Erythroblast (primary cell): ENCODE measurements at places on chromosomes 7 and 10.

- DNase-seq, result no peak
These were observed 79.2 kb downstream of the ELAPOR2 start for GRCh38 chr7:86980223-86980622.

DNA sequence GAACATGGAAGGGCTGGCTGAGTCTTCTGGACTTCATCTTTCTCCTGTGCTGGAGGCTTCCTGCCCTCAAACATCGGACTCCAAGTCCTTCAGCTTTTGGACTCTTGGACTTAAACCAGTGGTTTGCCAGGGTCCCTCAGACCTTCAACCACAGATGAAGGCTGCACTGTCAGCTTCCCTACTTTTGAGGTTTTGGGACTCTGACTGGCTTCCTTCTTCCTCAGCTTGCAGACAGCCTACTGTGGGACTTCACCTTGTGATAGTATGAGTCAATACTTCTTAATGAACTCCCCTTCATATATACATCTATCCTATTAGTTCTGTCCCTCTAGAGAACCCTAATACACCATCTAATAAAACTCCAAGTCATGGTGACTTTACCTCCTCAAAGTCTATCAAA lies 4.0 kb upstream of the CLEC5A start:
- DNase-seq, result no peak

DNA sequence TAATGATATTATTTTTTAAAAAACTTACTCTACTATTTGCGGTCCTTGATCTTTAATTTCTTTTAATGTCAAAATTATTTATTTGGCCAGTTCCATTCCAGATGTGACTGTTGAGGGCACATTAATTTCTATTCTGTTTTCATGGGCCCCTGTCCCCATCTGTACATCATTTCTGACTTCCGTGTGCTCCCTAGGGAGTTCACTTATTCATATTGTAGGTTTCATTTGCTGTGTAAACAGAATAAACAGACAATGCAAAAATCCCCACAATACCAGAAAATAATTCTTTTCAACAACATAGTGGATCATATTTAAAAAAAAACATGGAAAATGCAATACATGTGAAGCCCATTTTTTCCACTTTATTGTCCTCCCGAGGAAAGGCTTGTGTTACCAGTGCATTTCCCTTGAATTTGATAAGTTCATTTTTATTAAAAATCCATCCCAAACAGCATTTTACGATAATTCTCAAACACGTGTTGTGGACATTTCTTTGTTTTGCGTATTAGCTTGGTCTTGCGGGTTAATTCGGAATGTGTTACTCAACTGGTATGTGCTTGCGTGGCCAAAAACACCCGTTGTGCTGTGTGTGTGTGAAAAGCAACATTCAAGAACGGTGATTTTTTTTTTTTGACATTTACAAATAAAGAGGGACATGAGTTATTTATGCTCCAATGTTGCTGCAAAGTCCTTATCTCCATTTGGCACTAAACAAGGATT lies 138.4 kb downstream of the MGMT start:
- DNase-seq, result no peak

DNA sequence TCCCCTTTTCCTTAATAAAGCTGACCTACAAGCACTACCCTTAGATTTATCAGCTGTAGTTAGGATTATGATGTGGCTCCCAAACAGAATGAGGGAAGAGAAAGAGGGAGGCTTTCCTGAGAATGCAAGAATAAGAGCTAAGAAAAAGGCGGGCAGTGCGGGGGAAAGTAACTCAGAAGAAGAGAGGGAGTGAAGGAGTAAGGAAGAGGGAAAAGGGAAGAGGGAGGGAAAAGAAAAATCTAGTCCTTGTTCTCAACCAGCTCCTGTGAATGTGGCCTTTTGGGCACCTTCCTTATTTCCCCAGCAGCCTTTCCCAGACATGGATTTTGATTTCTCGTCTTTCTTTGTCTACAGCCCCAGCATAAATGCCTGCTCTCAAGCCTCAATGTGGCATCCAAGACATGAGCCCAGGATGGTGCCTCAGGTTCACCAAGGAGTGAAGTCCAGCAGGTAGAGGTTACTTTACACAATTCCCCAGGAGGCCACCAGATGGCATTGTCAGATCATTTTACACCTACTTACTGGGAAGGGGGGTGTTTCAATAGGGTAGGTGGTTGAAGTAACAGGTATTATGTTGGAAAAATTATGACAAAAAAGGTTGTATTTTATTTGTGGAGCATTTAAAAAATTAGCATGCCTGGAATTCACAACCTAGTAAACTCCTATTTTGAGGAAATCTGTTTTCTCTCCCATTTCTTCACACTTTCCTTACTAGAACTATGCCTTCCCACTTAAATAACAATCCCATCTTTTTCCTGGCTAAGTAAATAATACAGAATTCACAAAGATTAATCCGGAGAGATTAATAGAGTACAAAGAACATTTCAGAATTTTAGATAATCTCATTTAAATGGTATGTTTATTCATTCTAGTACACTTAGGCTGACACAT lies 106.5 kb downstream of the HTR7 start:
- DNase-seq, result peak; percentile 28

- DNase-seq, result no peak
These were observed 11.7 kb upstream of the RBM17 start for GRCh38 chr10:6077071-6077675.

DNA sequence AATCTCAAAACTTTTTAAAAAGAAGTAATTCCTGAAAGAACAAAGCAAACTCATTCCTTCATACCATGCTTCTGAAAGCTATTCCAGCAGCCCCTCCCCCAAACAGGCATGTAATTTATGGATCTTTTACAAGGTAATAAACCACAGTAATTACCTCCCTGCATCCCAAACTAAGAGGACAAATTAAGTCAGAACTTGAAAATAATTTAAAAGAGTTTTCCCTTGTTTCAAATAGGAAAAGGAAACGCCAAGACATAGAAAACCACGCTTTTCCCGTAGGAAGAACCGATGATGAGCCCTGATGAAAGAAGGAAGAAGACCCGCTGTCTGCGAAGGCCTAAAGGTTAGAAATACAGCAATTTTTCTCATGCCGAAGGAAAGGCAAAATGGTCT lies 8.9 kb downstream of the HOXA4 start:
- DNase-seq, result no peak

- DNase-seq, result no peak
These were observed at the start of gene TMEM26 for GRCh38 chr10:61452655-61453641. Gene TMEM26, minus strand, starts transcription at chr10:61453381. Its CDS starts 300 bp downstream, at chr10:61453081.

DNA sequence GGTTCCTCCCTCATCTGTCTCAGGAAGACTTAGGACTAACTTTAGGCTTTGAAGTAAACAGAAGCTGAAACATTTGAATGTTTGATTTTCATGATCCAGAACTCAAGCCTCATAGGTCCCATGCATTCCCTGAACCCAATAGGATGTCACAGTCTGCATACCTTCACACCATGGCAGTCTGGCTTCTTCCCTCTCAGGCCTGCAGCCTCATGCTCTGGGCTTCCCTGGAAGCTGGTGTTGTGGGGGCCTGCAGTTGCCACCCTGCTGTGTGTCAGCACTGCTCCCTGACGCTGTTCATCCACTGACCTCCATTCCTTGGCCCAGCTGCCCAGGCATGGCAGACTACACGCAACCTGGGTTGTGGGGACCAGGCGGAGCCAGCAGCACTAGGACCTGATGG lies 267.5 kb upstream of the KAT6B start:
- DNase-seq, result no peak

GRCh38 chr10:119784340-119785067 lies 58.7 kb downstream of the INPP5F start:
- peak; percentile 35 for DNase-seq

DNA sequence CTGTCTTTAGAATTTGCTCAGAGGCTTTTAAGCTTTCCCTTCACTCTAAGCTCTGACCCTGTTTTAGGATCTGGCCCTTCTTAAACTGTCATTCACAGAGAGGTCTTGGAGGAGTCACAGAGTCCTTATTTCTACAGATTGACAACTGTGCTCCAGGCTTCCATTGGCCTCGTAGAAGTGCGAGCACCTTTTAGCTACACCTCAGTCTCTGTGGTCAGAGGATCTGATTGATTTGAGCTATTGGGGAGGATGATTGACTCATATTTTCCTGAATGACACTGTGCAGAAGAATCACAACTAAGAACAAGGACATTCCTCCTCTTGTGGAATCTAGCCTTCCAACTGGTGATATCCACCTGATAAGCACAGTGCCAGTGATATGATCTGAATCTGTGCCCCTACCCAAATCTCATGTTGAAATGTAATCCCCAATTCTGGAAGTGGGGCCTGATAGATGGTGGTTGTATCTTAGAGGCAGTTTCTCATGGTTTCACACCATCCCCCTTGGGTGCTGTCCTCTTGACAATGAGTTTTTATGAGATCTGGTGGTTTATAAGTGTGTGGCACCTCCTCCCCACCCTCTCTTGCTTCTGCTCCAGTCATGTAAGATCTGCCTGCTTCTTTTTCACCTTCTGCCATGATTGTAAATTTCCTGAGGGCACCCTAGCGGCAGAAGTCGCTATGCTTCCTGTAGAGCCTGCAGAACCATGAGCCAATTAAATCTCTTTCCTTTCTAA lies 3.2 kb downstream of the CYP3A7 start:
- no peak for DNase-seq

DNA sequence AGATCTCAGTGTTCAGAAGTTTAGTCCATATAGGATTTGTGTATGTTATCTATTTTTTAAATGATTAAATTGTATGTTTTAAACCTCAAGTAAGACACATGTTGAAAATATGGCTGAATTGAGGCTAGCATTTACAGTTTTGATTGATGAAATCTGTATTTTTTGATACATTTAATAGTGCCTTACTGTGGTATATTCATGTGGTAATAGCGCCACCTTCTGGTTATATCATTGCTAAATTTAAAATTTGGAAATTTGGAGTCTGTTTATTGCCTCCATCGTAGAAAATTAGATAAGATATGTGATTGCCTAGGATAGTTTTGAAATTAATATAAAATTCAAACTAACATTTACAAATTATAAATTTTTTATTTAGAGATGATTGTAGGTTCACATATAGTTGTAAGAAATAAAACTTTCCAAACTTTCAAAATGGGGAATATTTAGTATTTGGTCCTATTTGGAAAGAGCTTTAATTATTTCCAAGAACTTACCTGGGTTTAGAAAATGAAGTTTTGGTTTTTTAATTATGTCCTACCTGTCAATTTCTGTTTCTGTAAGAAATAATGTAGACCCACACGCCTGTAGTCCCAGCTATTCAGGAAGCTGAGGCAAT lies 19.1 kb upstream of the ARMS2 start:
- peak; percentile 35 for DNase-seq

- peak; percentile 67 for DNase-seq
These were observed 7.0 kb upstream of the PDCD4 start for GRCh38 chr10:110864662-110865140.

DNA sequence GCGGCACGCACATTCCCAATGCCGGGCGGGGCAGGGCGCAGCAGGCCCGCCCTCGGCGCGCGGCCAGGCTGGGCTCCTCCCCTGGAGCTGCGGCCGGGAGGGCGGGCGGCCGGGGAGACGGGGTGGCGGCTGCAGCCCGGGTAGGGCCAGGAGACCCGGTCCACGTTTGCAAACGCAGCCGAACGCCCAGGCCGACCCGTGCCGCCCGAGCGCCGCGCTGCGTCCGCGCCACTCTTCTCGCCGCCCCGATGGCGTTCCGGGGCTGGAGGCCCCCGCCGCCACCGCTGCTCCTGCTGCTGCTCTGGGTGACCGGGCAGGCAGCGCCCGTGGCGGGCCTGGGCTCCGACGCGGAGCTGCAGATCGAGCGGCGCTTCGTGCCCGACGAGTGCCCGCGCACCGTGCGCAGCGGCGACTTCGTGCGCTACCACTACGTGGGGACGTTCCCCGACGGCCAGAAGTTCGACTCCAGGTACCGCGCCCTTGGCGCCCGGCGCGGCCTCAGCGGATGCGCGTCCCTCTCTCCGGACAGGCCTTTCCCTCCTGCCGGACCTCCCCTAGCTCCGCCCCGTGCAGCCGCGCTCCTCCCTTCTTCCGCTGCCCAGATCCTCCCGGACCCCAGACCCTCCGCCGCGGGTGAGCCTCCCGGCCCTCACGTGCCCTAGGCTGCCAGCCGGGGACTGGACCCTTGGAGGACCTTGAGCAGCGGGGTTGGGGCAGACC lies at the start of gene FKBP9:
Gene FKBP9 (plus strand): TSS at position 115 of the 720 bp plus-strand sequence. CDS start 134 bp downstream, at position 249.
- DNase-seq, result peak; percentile 79

- no peak for DNase-seq
These were observed 496.3 kb upstream of the KLF6 start for GRCh38 chr10:4281190-4281825.

GRCh38 chr7:149799397-149800168 lies 26.2 kb upstream of the ZNF467 start:
- DNase-seq, result peak; percentile 36

GRCh38 chr7:120303105-120303504 lies 30.1 kb downstream of the KCND2 start:
- no peak for DNase-seq

- no peak for DNase-seq
These were observed 62.6 kb downstream of the ARMC3 start for GRCh38 chr10:22990443-22990842.

GRCh38 chr7:105885387-105886111 lies 9.2 kb upstream of the ATXN7L1 start:
- no peak for DNase-seq

GRCh38 chr7:99398891-99399445 lies 9.4 kb downstream of the PDAP1 start:
- DNase-seq, result no peak

GRCh38 chr10:127159648-127160245 lies 36.6 kb downstream of the INSYN2A start:
- DNase-seq, result no peak

DNA sequence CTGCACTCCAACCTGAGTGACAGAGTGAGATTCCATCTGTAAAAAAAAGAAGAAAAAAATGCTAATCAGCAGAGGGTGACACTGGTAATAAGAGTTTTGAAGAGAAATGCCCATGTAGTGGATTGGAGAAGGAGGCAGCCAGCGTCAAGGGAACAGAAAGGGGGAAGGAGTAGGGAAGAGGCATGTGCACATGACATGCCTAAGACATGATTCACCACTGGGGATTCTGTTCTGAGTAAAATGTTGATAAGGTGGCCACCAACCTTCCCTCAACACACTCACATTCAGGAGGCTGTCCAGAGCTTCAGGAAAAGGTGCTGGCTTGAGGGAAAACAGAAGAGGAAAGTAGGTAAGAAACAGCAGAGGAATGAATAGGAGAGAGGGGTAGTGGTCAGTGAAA lies 39.9 kb downstream of the AKR1D1 start:
- DNase-seq, result no peak
